ENCODE measurements at places on chromosomes 7 and 10.

- DNase-seq: no peak
Observed at GRCh38 chr10:110764793-110765512, 106.8 kb upstream of the PDCD4 start.

DNA sequence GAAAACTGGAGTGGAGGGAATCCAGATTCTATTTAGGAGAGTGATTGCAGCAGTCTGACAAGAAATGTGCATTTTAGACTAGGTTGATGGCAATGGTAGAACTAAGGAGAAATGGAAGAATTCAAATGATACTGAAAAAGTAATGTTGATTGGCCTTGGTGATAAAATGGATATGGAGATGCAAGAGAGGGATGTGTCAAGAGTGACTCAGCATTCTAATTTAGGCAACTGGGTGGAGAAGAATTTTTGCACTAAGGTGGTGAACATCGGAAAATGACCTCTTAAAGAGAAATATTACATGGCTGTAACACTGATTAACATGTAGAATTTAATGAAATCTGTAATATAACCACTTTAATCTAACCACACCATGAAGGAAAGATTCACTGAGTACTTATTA, 806.5 kb downstream of the PHTF2 start:
- no peak for DNase-seq

GRCh38 chr10:102342958-102343357, 52.5 kb upstream of the NFKB2 start:
- DNase-seq: no peak

DNA sequence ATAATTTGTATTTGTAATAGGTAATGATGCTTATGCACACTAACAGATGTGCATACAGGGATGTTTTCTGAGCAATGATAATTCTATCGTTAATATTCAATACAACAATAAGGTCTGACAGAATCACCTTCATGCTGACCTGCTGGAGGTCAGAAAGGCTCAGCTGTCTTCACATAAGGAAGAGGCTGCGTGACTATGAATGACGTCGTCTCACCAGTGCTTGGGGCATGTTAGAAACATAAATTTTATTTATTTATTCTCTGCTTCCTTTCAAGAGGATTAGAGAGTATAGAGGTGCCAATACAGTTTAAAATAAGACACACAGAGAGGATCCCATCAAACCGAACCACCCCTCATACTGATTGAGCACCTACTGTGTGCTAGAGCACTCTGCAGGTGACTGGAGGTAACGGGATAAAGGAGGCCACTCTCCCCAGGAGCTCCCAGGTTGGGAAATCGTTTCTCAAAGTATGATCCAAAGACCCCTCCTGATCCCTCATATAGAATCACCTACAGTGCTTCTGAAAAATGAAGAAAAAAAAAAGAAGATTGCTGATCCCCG, 265.6 kb upstream of the NPVF start:
- DNase-seq: no peak

DNA sequence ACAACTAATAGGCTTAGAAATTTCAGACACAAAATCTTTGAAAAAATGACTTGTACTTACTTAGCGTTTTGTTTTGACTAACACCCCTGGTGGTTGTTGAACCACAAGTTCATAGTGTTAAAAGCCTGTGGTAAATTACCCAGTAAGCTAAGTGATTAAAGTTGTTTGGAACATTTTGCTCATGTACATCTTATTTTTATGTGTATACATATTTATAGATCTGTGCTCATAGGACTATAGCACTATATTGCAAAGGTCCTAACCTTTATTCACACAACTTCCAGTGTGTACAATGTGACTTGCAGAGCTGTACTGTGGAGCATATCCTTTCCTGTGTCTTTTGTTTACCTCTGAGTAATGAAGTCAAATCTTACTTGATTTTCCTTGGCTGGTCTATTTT, 79.6 kb downstream of the BMPR1A start:
- no peak for DNase-seq

- no peak for DNase-seq
Observed at GRCh38 chr10:44879531-44879899, 31.6 kb upstream of the TMEM72 start.

- no peak for DNase-seq
Observed at GRCh38 chr7:128219636-128220035, 21.4 kb upstream of the LEP start.

DNA sequence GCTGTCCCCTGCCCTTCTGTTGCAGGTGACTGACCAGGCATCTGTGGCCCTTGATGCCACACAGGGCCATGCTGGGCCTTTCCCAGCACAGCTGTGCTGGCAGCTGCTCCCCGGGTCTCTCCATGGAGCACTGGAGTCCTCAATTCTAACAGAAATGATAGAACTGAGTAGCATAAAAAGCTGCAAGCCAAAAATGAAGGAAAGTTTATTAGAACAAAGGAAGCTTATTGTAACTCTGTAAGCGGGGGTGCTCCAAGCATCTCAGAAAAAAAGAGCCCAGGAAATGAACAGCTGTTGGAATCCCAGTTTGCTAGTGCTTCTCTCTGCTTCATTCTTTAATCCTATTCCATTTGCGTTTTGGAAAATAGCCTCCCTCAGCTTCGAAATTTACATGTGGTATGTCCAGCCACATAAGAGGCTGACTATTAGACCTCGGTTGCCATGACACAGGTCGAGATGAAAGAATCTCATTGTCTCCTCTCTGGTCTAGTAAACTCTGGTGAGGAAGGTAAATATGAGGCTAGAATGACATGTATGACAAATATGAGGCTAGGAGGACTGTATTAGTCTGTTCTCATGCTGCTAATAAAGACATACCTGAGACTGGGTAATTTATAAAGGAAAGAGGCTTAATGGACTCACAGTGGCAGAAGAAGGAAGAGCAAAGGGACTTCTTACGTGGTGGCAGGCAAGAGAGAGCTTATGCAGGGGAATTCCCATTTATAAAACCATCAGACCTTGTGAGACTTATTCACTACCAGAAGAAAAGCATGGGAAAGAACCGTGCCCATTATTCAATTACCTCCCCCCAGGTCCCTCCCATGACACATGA, 23.7 kb downstream of the EPDR1 start:
- DNase-seq: no peak

- DNase-seq: no peak
Observed at GRCh38 chr7:81162771-81163525, 244.1 kb upstream of the SEMA3C start.

DNA sequence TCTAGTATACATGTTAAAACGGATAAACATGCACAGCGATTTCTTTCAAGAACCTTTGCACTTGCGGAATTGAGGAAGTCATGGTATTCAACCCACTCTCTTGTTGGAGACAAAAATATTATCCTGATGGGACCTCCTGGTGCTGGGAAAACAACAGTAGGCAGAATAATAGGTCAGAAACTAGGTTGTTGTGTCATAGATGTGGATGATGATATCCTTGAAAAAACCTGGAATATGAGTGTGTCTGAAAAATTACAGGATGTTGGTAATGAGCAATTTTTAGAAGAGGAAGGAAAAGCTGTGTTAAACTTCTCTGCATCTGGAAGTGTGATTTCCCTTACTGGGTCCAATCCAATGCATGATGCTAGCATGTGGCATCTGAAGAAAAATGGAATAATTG, 6.9 kb downstream of the THNSL1 start:
- no peak for DNase-seq

GRCh38 chr7:108096996-108097395, 33.2 kb downstream of the LAMB4 start:
- DNase-seq: no peak

DNA sequence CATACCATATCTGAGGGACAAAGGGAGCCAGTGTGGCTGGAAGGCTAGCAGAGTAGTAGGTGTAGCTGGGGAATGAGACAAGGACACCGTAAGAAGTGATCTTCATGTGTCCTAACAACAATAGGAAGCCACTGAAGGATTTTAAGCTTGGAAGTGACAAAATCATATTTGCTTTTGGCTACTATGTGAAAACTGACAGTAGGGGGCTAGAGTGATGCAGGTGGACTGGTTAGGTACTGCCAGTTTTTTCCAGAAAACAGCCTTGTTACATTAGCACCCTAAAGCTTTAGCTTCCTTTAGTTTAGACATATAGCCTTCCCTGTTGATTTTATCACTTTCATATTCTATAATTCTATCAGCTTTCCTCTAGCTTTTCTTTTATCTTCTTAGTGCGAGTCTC, 637.1 kb downstream of the ANKRD7 start:
- no peak for DNase-seq

GRCh38 chr7:41817386-41817785, 114.5 kb upstream of the INHBA start:
- DNase-seq: no peak

- DNase-seq: no peak
Observed at GRCh38 chr10:54396031-54396430, 405.0 kb downstream of the PCDH15 start.

DNA sequence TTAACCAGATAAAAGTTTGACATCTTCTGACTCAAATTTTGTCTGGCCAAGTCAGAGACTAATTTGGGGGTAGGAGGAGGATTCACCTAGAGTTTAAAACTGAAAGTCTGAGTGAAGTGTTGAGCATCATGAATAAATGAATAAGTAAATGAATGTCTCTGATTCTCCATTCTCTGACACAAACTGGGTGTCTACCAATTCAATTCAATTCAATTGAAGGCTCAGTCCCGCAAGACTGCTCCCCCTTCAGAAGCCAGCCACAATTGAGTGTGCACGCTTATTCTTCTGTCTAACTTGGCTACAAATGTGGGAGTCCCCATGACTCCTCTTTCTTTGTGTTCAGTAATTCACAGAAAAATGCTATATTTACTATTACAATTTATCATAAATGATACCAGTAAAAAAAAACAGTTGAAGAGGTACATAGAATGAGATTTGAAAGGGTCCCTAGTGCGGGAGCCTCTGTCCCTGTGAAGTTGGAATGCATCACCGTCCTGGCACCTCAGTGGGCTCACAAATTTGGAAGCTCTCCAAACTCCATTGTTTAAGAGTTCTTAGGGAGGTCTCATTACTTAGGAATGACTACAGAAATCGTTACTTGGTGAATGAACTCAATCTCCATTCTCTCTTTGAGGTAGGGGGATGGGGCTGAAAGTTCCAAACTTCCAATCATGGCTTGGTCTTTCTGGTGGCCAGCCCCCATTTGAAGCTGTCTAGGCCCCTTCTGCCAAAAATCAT, 243.7 kb upstream of the PHYHIPL start:
- DNase-seq: no peak

GRCh38 chr10:49837051-49837478, 74.9 kb upstream of the OGDHL start:
- DNase-seq: no peak

- DNase-seq: no peak
Observed at GRCh38 chr7:1401011-1401410, 58.3 kb downstream of the MICALL2 start.
